ENCODE measurements at places on chromosomes 3 and 15. TPM values are rescaled to one million over a fixed set of nuclear protein-coding genes. Genes with fewer than 3 reads are reported as not detected.

The C3orf80 gene
- not detected for total RNA-seq

The HTR3E gene
- total RNA-seq: not detected

- no peak overlapping the region for H3K4me3 ChIP-seq
- no peaks in the 10 kb centered on the region for H3K36me3 ChIP-seq
- DNase-seq: no peak
- H3K27me3 ChIP-seq: no peaks in the 10 kb centered on the region
- H3K27ac ChIP-seq: no peak overlapping the region
Measured at GRCh38 chr3:17491601-17492000, 250.8 kb downstream of the TBC1D5 start.

DNA sequence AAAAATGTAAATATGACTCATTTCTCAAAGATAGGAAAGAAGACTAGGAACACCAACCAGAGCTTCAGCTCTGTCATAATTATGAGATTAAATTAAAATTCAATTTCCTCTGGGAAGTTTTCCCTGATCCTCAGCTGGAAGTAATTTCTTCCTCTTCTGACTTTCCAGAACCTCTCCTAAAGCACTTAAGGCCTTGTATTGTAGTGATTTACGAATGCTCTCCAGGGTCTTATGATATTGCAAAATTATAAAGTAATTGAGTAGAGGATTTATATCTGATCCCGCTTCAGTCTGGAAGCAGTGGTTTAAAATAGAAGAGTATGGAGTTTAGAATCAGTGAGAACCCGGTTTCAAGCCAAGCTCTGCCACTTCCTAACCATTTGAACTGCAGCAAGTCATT, 279.8 kb downstream of the ZPLD1 start:
- no peaks in the 10 kb centered on the region for H3K36me3 ChIP-seq
- no peaks in the 10 kb centered on the region for H3K27me3 ChIP-seq
- no peak overlapping the region for H3K4me3 ChIP-seq
- no peak overlapping the region for H3K27ac ChIP-seq
- no peak for DNase-seq

GRCh38 chr15:38389924-38390542, 63.9 kb upstream of the FAM98B start:
- H3K36me3 ChIP-seq: no peaks in the 10 kb centered on the region
- H3K27me3 ChIP-seq: no peaks in the 10 kb centered on the region
- H3K4me3 ChIP-seq: no peak overlapping the region
- no peak overlapping the region for H3K27ac ChIP-seq
- H3K4me1 ChIP-seq: no peaks in the 10 kb centered on the region

DNA sequence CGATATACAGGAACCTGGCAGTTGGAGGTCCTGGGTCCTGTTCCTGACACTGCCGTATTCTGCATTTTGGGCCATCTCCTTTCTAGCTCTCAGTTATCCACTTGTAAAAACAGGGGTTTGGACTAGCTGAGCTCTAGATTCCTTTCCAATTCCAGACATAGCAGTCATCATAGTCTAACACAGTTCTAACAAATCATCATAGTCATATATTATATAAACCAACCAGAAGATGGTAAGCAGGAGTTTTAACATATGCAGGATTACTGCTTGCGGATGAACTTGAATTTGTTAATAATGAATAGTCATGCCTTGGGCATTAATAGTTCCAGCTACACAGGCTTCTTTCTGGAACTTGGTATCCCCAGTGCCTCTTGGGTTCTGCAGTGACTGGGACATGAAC, 26.6 kb downstream of the MASP1 start:
- H3K4me1 ChIP-seq: peaks cover 36% of the 10 kb centered on the region
- H3K36me3 ChIP-seq: no peaks in the 10 kb centered on the region
- no peak for DNase-seq

DNA sequence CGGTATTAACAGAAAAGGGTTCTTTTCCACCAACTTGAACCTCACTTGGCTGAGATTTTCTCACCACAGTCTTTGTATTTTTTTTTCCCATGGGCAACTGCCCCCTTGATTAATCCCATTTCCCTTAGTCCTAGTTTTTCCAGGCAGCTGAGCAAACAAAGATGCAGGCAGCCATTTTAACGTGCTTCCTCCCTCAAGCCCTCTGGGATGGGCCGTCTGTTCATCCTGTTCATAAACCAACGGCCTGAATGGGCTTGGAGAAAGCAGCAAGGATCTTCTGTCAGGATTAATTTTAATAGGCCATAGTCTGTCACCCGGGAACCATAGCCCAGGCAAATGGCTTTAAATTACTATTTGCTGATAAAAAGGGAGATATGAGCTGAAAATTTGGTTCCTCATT, 10.4 kb upstream of the POLR2M start:
- H3K36me3 ChIP-seq: no peaks in the 10 kb centered on the region
- no peak for DNase-seq
- H3K4me3 ChIP-seq: no peak overlapping the region

DNA sequence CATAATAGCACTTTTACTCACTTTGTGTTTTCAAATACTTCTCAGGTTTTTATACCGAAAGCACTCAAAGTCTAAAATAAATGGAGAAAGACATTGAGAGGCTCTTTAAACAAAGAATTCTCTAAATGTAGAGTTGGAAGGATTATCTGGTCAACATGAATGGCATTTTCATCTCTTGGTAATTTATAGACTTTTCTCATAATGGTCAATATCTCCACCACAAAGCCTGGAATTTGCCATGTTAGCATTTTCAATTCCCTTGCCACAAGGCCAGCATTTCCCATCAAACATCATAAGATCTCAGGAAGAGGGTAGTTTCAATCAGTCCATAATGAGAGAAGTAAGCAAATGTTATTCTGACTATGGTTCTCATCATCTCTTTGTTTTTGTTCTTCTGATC, 293.0 kb downstream of the CADM2 start:
- no peak for DNase-seq
- no peaks in the 10 kb centered on the region for H3K36me3 ChIP-seq
- no peak overlapping the region for H3K27ac ChIP-seq
- no peak overlapping the region for H3K4me3 ChIP-seq

DNA sequence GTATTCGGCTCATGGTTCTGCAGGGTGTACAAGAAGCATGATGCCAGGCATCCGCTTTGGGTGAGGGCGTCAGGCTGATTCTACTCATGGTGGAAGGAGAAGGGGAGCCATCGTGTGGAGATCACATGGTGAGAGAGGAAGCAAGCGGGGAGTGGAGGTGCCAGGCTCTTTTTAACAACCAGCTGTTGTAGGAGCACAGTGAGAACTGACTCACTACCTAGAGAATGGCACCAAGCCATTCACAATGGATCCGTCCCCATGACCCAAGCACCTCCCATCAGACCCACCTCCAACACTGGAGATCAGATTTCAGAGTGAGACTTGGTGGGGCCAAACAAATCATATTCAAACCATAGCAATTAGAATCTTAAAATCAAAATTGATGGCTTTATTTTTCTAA, 259.8 kb upstream of the CTDSPL start:
- H3K4me1 ChIP-seq: no peaks in the 10 kb centered on the region
- no peak overlapping the region for H3K27ac ChIP-seq
- no peak for DNase-seq
- no peaks in the 10 kb centered on the region for H3K36me3 ChIP-seq
- no peak overlapping the region for H3K4me3 ChIP-seq

DNA sequence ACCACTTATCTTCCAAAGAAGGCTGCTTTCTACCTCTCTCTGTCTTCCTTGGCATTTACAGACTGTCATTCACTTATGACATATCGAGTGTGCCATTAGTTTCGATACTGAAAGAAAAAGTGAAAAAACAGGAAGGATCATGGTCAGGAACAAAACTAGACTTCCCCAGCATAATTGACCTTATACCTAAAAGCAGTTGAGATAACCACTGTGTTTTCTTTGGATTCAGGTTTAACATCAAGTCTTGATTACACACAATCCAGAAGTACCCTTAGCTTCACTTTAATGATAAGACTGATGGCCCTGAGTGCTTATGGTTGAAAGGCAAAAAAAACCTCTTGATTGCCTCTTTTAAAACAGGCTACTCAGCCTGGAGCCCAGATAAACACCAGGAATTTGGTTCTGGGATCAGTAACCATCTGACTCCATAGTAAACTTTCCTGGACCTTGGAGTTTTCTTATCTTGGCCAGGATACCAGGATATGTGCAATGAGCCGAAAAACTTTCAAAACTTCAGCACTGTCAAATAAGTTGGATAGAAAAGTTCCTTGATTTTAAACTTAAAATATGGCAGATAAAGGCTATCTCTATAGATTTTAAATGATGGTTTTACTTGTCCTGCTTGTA, 5.0 kb upstream of the UACA start:
- no peaks in the 10 kb centered on the region for H3K36me3 ChIP-seq
- no peak overlapping the region for H3K4me3 ChIP-seq
- no peak overlapping the region for H3K27ac ChIP-seq

DNA sequence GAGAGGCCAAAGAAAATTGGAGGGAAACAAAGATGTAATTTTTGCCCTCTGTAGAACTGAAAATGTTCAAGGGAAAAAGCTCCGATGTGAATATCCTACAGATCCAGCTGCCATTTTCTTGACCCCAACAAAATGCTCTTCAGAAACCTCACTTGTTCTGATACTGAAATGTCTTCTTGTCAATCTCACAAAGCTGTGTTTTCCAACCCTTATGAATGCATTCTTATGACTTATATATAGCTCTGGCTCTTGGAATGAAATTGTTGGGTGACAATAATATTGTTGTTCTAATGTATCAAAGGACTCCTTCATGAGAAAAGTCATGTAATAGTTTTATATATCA, 157.1 kb upstream of the TGFBR2 start:
- no peak overlapping the region for H3K27ac ChIP-seq
- no peaks in the 10 kb centered on the region for H3K4me1 ChIP-seq
- no peaks in the 10 kb centered on the region for H3K36me3 ChIP-seq
- H3K27me3 ChIP-seq: no peaks in the 10 kb centered on the region

- peaks cover 19% of the 10 kb centered on the region for H3K4me1 ChIP-seq
- no peak overlapping the region for H3K4me3 ChIP-seq
Measured at GRCh38 chr15:99605490-99605931, 39.7 kb downstream of the MEF2A start.

- H3K36me3 ChIP-seq: 0 out of 2 replicates have a peak, but pooled peaks cover 3% of the 10 kb centered on the region
- no peak overlapping the region for H3K4me3 ChIP-seq
- H3K4me1 ChIP-seq: peaks cover 71% of the 10 kb centered on the region
- no peak overlapping the region for H3K27ac ChIP-seq
Measured at GRCh38 chr3:194476784-194477183, 10.0 kb downstream of the ATP13A3 start.

- H3K27me3 ChIP-seq: no peaks in the 10 kb centered on the region
- peak; percentile 3 for DNase-seq
- no peaks in the 10 kb centered on the region for H3K36me3 ChIP-seq
- H3K27ac ChIP-seq: peak overlapping the region; percentile 91
Measured at GRCh38 chr15:36579792-36580431, 486 bp downstream of the CDIN1 start.

DNA sequence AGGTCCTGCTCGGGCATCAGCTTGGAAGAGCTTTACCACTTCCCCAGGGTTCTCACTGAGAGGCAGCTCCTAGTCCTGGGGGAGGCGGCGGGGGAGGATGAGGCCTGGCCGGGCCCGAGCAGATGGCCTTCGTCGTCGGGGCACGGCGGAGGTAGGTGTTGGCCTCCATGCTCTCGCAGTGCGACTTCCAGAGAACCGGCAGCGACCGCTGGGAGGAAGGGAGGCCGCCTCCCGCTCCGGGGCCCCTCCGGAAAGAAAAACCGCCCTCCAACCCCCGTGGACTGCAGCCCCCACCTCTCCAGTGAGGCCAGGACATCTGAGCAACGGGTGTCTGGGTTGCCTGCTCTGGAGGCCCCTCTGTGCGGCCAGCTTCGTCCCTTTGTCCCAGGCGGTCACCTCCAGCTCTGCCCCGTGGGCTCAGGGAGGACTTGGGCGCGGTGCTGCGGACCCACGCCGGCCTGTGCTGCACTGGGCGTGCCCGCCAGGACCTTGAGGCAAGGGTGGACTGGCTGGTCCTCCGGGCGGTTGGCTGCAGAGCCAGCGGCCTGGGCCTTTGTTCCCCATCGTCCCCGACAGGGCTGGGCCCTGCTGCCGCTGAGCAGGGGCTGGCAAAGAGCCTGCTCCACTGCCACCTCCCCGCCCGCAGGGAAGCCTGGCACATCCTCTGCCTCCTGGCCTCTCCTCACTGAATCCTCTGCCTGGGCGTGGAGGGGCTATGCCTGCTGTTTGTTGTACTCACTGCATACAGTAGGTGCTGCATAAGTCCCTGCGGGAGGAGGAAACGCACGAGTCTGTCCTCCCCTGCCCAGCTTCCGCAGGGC, 13.6 kb upstream of the GP9 start:
- no peak overlapping the region for H3K4me3 ChIP-seq
- H3K27ac ChIP-seq: no peak overlapping the region
- peaks cover 4% of the 10 kb centered on the region for H3K4me1 ChIP-seq
- no peak for DNase-seq

DNA sequence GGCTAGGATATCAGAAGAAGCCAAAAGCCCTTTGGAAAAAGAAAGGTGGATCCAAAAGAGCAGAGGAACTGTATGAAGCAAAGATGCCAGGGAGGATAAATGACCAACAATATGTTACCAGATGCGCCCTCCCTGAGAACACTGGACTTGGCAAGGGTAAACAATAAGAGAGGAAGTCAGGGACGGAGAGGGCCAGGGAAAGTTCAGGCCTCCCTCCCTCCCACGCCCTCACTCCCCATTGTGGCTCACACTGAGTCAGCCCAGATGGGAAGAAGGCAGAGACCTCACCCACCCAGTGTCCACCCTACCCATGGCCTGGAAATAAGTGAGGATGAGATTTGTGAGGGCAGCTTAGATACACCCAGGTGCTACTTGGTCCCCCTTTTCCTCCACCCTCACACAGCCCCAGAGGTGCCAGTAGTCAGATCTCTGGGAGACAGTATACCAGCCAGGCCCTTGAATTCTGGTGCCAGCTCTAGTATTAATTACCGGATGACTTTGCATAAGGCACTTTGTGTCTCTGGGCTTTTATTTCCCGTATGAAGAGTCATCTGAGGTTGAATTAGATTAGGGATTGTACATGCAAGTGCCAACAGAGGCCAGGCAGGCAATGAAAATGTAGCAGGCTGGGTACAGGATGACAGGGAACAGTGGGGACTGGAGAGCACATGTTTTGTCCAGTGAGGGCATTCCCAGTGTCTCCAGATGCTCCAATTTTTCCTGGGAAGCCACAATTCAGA, 35.1 kb upstream of the FRMD4B start:
- H3K27ac ChIP-seq: no peak overlapping the region
- DNase-seq: no peak
- no peaks in the 10 kb centered on the region for H3K36me3 ChIP-seq
- no peaks in the 10 kb centered on the region for H3K27me3 ChIP-seq
- H3K4me1 ChIP-seq: no peaks in the 10 kb centered on the region
